ENCODE measurements at places on chromosomes 12 and 14.

GRCh38 chr12:117695956-117696355 is 272.8 kb downstream of the KSR2 start:
- DNase-seq = no peak

- no peak for DNase-seq
These were observed 78.5 kb upstream of the ZFP36L1 start for GRCh38 chr14:68871392-68871791.

GRCh38 chr14:97387252-97387874 is 590.2 kb downstream of the VRK1 start:
- no peak for DNase-seq

- peak; percentile 80 for DNase-seq
These were observed 77.2 kb downstream of the SERPINA3 start for GRCh38 chr14:94689218-94689984.

DNA sequence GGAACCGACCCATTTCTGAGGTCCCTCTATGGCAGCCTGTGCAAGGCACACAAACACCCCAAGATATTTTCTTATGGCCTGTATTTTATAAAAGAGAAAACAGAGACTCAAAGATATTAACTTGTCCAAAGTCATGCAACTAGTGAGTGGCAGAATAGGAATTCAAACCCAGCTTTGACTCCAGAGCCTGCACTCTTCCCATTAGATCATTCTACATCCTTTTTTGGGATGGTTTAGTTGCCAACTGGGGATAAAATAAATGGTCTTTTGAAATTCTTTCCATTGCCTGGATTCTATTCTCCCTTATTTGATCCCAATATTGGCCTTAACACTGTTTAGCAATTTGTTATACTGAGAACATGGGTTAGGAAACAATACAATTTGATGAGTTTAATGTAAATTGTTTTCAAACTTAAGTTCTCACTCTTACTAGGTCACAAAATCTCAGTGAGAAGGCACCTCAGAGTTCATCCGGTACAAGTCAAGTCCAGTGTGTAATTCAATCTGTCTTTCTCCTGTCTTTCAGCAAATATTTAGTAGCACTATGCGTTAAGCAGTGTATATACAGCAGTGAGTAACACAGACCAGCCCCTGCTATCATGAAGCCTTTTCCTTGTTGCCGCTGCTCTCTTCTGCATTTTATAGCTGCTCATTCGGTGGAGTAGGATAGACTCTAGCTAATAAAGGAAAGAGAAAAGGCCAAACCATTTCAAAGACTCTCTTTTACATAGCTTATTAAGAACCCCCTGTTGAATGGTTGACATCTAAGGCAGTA is 162.1 kb upstream of the IFNG-AS1 start:
- peak; percentile 5 for DNase-seq

DNA sequence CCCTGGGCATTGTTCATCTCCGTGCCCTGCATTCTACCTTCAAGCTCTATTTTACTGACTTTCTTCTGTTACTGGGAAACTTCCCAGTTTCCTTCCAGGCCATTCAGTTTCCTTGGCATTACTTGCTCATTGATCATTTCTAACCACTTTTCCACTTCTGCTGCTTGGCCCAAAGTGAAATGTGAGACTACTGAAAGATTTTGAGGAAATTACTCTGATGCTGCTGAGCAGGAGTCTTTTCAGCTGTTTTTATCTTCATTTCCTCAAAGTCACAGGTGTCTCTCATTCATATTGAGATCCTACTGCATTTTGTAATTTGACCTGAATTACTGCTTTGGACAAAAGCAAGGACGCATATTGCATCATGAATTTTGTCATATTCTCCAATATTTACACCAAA is 26.4 kb upstream of the DBX2 start:
- DNase-seq = no peak
